ENCODE measurements at places on chromosomes 3 and 15. TPM values are rescaled to one million over a fixed set of nuclear protein-coding genes. Genes with fewer than 3 reads are reported as not detected.

The TTLL13 gene
- total RNA-seq: not detected

The TRIM42 gene
- not detected for total RNA-seq

The ASB14 gene
- not detected for total RNA-seq

The C2CD4A gene
- not detected for total RNA-seq

The EPHA6 gene
- 0.52 TPM for total RNA-seq

The ERICH6 gene
- not detected for total RNA-seq

The SH2D7 gene
- not detected for total RNA-seq

The LMOD3 gene
- 31.8 TPM for total RNA-seq

The SLC22A14 gene
- under 0.01 TPM for total RNA-seq

The MKRN2 gene
- 26.6 TPM for total RNA-seq

The OCA2 gene
- 5.7 TPM for total RNA-seq

The ANKRD34C gene
- not detected for total RNA-seq

The C15orf62 gene
- not detected for total RNA-seq
